Omental fat pad (tissue), 4 donors: ENCODE measurements at places on chromosomes 4 and X. TPM values are rescaled to one million over a fixed set of nuclear protein-coding genes. Genes with fewer than 3 reads are reported as not detected.

The LRP2BP gene
- total RNA-seq = 1.2 TPM

The CA5B gene
- 29.3 TPM for total RNA-seq

The PLP1 gene
- 0.84 TPM for total RNA-seq

The TEX13C gene
- not detected for total RNA-seq

The CSN1S1 gene
- total RNA-seq = not detected

The SLC34A2 gene
- total RNA-seq = not detected

The TIMM17B gene
- 34.1 TPM for total RNA-seq

The RIPPLY1 gene
- 0.82 TPM for total RNA-seq

The USP17L18 gene
- total RNA-seq = not detected

The PIM2 gene
- total RNA-seq = 9.7 TPM

The PCDH7 gene
- total RNA-seq = 3.5 TPM

The RXFP1 gene
- 0.13 TPM for total RNA-seq

The HNRNPDL gene
- total RNA-seq = 165 TPM

The MAGEA2B gene
- total RNA-seq = not detected

The FAM156B gene
- total RNA-seq = 21.0 TPM

The CDX4 gene
- total RNA-seq = not detected

The BANK1 gene
- 7.7 TPM for total RNA-seq

The ADRA2C gene
- 13.3 TPM for total RNA-seq

The GAB1 gene
- 9.4 TPM for total RNA-seq

The MTTP gene
- total RNA-seq = not detected

The MAPK10 gene
- 43.6 TPM for total RNA-seq

The CSTF2 gene
- total RNA-seq = 7.8 TPM

The HHIP gene
- 0.47 TPM for total RNA-seq

The SOX3 gene
- not detected for total RNA-seq

The GDI1 gene
- 104 TPM for total RNA-seq

The ANOS1 gene
- total RNA-seq = 3.5 TPM

The PHOX2B gene
- not detected for total RNA-seq

The PCYT1B gene
- not detected for total RNA-seq

The FAM47E gene
- 2.3 TPM for total RNA-seq

The GAGE12F gene
- total RNA-seq = not detected

The SYNPO2 gene
- 33.9 TPM for total RNA-seq

The TLR3 gene
- 22.7 TPM for total RNA-seq

The NLRP2B gene
- not detected for total RNA-seq

The MAGEB17 gene
- total RNA-seq = not detected
